ENCODE measurements at places on chromosomes 4 and X.

DNA sequence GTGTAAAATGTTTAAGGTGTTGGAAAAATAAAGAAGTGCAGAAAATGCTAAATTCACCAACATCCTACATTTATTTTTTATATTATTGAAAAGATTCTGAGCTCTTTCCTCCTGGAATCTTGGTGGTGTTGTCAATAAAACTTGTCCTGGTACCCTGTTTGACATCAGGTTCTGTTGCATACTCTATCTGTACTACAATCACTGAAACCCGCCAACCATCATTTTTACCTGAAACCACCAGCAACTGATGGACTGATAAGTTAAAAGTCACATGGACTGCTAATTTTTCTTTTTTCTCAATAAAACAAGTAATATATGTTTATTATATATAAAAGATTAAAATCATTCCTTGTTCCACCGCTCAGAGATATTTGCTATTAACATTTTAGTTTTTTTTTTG lies 23.4 kb downstream of the STAP1 start:
- DNase-seq, result no peak

DNA sequence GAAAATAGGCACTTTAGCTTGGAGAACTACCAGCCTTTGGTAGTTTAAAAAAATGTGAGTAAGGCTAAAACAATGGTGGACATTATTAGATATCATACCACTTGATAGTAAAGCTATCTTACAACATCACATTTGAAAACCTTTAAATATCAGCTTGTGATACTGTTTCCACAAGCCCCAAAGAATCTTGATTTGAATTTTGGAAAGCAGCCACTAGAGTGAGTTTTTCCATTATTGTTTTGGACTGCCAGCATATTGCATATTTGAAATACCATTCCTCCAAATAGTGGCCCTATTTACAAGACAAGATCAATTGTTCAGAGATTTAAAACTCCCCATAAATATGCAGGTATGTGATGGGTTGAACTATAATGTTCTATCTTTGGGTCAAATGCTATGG lies 303.0 kb upstream of the PRPS2 start:
- no peak for DNase-seq

DNA sequence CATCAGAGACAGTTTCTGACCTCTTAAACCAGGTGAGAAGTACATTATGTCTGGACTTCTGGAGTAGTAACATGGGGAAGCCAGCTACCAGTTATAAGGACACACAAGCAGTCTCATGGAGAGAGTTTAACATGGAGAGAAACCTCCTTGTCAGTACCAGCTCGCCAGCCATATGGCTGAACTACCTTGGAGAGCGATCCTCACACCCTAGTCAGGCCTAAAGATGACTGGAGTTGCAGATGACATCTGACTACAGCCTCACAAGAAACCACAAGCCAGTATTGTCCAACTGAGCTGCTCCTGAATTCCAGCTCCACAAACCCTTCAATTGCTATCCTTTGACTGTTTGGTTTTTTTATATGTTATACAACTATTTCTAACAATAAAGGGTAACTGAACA lies 49.8 kb downstream of the PDHA2 start:
- no peak for DNase-seq

- no peak for DNase-seq
Observed at GRCh38 chr4:60365176-60365575, 835.0 kb upstream of the ADGRL3 start.

Measured in GM23248 (cell line).